ENCODE measurements at places on chromosomes 16 and 17.
A peak's percentile ranks its signal among the peaks of the same experiment; 100 is the strongest.

DNA sequence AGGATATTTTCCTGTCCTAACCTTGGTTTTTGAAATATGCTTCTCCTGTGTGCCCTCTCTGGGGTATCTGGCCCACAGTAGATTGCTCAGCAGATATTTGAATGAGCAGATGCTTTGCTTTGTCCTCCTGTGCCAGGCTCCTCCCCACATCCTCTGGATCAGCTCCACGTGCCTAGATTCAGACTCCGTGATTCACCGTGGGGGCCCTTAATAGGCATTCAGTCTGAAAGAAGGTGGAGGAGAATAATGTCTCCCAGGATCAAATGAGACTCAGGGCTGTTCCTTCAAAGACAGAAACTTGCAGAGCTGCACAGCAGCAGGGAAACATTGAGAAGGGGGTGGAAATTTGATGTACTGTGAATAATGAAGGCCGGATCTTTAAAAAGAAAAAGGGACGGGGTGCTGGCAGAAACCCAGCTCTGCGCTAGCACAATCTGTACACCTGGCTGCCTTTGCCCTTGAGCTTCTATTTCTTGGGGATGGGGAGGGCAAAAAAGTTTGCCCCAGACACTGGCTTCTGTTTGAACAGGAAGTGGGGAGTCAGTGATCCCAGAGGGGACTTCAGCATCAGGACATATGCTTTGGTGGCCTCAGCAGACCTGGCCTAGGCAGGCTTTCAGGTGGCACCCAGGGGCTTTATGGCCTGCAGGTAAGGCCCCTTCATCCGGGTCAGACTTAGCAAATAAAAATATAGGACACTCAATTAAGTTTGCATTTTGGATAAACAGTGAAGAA lies 15.9 kb upstream of the SLC12A3 start:
- peak; percentile 78 for DNase-seq

GRCh38 chr16:65418435-65418834 lies 296.6 kb upstream of the CDH11 start:
- DNase-seq: peak; percentile 6

DNA sequence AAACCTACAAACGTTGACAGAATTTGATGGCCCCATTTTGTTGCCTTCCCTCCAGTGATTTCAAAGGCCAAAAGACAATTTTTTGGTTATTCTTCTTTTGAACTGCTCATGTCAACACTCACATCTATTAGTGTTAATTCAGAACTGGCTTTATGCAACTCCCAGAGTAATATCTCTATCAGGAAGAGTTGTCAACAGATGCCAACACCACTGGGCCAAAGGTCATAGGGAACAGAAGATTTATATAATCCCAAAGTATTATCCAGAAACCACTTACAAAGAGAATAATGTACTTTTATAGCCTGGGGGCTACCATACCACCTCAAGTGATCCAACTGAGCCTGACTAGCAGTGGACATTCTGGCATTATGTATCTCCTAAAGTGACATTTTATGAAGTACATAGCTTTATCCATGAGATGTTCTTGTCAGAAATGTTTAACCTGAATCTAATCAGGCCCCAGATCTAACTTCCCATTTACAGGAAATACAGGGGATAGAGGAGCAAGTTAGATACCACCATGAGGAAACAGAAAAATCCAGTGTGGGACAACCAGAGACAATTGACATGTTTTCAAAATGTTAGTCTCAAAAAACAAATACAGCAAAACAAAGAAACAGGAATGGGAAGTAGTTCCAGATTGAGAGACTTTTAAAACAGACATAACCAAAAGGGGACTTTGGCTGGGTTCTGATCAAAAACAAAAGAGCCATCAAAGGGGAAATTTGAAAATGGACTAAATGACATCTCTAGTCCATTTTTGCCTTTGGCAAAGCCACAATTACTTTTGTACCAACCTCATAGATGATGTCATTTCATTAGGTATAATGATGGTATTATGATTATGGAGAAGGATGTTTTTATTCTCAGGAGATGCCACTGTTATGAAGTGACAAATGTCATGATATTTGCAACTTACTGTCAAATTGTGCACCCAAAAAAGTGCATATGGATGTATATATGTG lies 18.5 kb downstream of the FAM117A start:
- no peak for DNase-seq

- no peak for DNase-seq
Observed at GRCh38 chr17:10773391-10773790, 30.5 kb downstream of the TMEM238L start.

DNA sequence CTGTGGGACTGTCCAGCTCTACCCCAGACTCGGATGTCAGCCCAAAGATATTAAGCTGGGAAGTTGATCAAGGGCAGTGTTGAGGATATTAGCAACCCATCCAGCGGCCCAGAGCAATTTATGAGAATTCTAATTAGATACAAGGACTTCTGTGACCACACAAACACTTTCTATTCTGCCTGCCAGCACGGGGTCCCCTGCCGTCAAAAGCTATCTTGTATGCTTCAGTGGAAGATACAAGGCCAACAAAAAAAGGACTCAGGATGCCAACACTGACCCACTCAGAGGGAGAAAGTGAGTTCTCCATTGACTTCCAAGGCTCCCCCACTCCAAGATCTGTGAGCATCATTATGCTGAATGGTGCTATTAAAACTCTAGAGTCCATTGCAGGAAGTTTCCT lies 390.7 kb downstream of the GRIN2A start:
- no peak for DNase-seq

- peak; percentile 60 for DNase-seq
Observed at GRCh38 chr16:88298181-88298832, 84.5 kb upstream of the ZNF469 start.

DNA sequence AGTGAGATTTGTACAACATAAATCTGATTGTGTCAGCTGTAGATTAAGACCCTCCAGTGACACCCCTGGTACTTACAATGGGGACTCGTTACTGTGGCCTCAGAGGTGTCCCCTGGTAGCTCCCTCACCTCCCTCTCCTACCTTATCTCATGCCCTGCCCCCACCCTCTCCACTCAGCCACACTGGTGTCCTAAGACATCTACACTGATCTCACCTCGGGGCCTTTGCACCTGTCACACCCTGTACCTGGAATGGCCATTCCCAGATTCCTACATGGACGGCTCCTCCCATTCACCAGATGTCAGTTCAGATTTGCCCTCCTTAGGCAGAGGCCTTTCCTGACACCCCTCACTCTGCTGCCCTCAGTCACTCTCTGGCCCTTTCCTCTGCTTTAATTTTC lies 319.3 kb downstream of the CPPED1 start:
- no peak for DNase-seq

- no peak for DNase-seq
Observed at GRCh38 chr16:52393448-52393847, 153.5 kb downstream of the TOX3 start.

GRCh38 chr16:88780142-88781062 lies 4.6 kb downstream of the PIEZO1 start:
- DNase-seq: no peak

DNA sequence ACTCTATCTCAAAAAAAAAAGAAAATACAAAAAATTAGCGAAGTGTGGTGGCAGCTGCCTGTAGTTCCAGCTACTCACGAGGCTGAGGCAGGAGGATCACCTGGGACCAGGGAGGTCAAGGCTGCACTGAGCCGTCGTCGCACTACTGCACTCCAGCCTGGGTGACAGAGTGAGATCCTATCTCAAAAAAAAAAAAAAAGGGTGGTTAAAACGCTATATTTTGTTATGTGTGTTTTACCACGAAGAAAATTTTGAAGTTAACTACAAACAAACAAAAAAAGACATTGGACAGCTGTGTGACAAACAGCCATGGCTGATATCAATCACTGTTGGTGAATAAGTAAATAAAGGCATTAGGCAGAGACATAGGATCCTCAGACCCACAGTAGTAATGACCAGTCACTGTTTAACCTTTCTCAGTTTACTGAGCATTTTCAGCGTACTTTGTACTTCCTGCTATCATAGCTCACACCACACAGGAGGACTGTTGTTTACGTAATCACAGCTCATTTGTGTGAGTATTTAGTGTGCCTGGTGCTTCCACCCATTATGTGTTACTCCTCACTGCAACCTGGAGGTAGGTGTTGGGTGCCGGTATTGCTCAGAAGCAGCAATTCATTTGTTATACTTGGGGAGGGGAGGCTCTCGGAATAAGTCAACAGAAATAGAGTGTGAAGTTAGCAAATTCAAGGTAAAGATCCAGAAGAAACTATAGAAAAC lies 55.4 kb downstream of the COPRS start:
- peak; percentile 52 for DNase-seq

DNA sequence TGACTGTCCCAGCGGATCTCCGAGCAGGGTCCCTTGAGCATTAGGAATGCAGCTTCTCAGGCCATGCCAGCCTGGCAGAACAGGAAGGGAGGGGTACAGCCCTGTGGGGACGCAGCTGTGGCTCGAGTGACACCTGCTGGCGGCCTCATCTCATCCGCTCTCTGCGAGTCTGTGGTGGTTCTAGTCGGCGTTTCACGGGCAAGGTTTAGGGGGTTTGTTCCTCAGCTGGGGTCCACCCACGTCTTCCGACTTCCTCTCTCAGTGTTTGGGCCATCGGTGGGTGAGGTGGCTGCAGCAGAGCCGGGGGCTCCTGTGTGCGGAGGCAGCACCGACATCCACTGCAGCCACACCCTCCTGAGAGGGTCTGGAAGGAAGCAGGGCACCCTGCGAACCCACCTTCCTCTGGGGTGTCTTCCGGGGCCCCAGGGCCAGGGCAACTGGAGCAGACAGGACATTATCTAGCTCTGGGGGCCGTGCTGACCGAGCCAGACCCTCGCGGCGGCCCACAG lies 33.3 kb downstream of the JPH3 start:
- peak; percentile 19 for DNase-seq

- peak; percentile 6 for DNase-seq
Observed at GRCh38 chr16:53614346-53614745, 89.3 kb downstream of the RPGRIP1L start.

- DNase-seq: no peak
Observed at GRCh38 chr16:88793251-88793954, 8.4 kb upstream of the PIEZO1 start.

GRCh38 chr16:56732832-56733231 lies 2.9 kb downstream of the NUP93 start:
- no peak for DNase-seq

- peak; percentile 93 for DNase-seq
Observed at GRCh38 chr17:62790564-62790986, 17.5 kb downstream of the MARCHF10 start.

- DNase-seq: no peak
Observed at GRCh38 chr16:74280448-74280847, 16.2 kb upstream of the PSMD7 start.

DNA sequence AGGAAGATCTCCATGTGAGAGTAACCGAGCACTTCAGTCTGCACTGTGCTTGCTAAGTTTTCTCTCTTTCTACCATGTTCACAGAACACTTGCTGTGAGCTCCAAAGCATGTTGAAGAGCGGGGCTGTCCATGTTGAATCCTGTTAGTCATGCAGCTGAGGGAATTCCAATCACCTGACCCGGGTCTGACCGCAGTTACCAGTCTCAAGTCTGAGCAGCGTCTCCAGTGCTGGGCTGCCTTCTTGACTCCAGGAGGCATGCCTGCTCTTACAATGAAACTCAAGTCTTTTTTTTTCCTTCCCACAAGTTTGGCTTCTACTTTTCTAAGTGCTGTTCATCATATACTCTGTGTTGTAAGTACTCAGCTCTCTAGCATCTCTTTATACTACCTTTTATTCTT lies 44.3 kb downstream of the HOXB1 start:
- peak; percentile 100 for DNase-seq

DNA sequence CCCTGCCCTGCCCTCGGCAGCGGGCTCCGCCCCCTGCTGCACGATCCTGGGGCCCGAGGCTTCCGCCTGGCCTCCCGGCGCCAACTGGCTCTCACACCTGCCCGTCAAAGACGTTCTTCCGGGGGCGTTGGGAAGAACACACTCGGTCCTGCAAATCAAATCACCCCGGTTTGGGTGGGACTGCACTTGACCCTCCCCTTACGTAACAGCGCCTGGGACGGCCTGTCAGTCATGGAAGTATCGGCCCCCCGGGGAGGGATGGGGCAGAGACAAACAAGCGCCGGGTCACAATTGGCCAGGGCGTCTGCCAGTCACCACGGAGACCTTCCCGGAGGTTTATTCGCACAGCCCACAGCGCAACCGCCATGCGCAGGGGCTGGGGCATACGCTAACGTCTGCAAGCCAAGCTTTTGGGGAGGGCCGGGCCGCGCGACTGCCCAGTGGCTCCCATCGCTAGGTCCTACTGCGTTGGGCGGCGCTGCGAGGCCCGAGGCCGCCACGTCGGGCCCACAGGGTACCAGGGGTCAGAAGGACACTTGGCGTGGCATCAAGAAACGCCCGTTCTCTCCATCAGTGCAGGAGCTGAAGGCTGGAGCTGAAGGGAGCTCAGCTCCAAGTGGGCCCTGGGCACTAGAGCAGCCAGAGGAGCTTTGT lies 388 bp upstream of the AKTIP start:
- DNase-seq: peak; percentile 100

GRCh38 chr16:4089811-4090301 lies 26.4 kb downstream of the ADCY9 start:
- no peak for DNase-seq

DNA sequence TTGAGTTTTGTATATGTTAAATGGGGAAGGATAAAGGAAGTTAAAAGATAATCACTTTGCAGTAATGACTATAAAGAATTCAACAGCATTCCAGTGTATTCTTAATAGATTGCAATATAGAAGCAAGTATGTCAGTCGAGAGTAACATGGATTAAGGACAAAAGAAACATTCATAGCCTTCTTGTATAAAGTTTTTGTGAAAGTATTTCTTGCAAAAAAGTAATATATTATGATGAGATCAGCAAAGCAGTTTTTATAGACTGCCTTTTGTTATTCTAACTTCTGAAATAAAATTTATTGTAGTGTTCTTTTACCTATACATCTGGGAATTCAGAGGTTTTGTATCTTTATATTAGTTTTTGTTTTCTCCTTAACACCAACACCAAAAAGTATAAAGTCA lies 184.9 kb upstream of the RBL2 start:
- no peak for DNase-seq

DNA sequence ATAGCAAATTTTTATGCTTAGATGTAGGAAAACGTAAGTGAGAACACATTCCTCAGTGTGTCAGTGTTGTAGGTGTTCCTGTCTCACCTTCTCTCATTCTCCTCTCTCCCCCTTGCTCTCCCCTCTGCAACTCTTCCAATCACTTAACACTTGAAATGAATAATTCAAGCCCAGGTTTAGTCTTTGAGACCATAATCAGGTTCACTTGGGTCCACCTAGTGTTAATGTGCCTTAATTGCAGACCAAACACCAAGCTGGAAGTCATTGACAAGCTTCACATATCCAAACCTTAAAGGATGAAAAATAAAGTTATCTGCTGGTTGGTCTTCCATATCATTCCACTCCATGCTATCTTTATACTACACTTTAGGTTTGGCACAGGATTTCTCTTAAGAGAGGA lies 37.0 kb downstream of the STXBP4 start:
- DNase-seq: peak; percentile 12
